Stimulated activated CD4-positive, alpha-beta T cell treated with anti-CD3 and anti-CD28 coated beads, Interleukin-2, amount 100 ng/mL, for 48 hours (primary cell): ENCODE measurements at places on chromosomes 3 and 15.
A peak's percentile ranks its signal among the peaks of the same experiment; 100 is the strongest.

DNA sequence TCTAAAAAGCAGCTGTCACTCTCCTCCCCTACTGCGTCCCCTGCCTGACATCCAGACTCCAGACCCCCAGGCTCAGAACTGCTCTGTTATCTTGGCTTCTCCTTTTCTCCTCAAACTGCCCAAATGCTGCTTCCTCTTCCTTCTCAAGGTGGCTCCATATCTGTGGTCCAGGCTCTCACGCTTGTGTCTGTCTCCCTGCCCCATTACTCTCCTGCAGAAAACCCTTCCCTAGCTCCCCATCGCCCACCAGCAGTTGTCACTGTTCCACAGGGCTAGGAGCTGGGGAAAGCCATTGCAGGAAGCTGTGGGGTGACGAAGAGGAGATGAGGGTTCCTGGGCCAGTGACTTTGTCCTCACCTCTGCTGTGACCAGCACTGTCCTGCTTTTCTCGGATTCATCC lies 30.7 kb upstream of the CGNL1 start:
- no peak for DNase-seq

GRCh38 chr3:31092748-31093589 lies 198.5 kb upstream of the GADL1 start:
- DNase-seq, result no peak

GRCh38 chr15:74957476-74958035 lies 984 bp upstream of the RPP25 start:
- DNase-seq, result no peak

- DNase-seq, result no peak
Observed at GRCh38 chr15:58698887-58699641, 50.4 kb downstream of the ADAM10 start.

- no peak for DNase-seq
Observed at GRCh38 chr3:100407977-100408532, 6.7 kb downstream of the LNP1 start.

GRCh38 chr3:141860766-141861513 lies 15.5 kb upstream of the ATP1B3 start:
- DNase-seq, result no peak

DNA sequence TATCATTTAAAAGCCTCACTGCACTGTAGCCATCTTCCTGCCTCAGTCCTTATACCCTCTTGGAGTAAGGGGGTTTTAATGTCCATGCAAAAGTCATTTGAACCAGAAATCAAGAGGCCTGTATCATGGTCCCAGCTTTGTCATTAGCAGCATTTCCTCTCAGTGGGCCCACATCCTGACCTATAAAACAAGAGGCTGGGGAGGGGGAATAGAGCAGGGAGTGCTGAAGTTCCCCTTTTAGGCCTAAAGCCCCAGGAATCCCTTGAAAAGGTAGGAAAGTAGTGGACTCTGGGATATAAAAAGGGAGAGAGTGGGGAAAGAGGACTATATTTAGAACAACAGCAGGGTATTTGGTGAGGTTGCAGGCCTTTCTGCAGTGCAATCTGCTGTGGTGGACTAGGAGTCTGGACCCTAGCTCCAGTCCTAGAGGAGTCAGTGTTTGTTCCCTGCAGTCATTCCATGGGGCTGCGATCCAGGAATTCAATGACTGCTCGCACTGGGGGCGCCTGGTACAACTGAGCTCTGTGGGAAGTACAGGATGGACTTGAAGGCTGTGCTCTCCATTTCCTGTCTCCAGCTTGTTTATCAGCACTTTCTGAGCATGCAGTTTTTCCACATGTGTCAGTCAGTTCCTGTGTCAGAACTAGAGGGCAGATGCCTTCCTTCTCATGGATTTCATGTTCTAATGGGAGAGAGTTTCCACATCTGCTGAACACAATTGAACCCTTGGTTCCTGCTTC lies 46.8 kb downstream of the PDHB start:
- no peak for DNase-seq

- peak; percentile 9 for DNase-seq
Observed at GRCh38 chr3:141050576-141051442, at the start of gene SPSB4. SPSB4 (plus strand) TSS chr3:141051347; CDS start chr3:141066105, 14,758 bp downstream.
